EL (cell line): ENCODE measurements at places on chromosomes 12 and 14.

GRCh38 chr12:93663006-93663728 is 14.0 kb upstream of the CRADD start:
- no peak for DNase-seq

DNA sequence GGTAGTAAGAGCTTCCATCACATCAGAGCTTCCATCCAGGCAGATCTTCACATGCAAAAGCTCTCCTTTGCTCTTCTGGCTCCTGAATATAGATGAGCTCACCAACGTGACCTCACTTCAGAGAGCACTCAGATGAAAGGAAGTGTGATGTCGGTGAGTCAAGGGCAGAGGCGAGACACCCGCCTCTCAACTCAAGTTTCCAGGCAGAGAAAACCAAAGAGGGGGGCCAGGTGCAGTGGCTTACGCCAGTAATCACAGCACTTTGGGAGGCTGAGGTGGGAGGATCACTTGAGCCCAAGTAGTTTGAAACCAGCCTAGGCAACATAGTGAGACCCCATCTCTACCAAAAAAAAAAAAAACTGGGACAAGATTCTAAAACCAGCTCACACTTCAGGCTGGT is 126.9 kb downstream of the DUSP6 start:
- peak; percentile 69 for DNase-seq

GRCh38 chr12:6364044-6364374 is 11.4 kb downstream of the SCNN1A start:
- DNase-seq: no peak

GRCh38 chr14:68546839-68547238 is 246.0 kb downstream of the ZFP36L1 start:
- peak; percentile 86 for DNase-seq

- DNase-seq: peak; percentile 2
Measured at GRCh38 chr14:35927727-35928126, 101.6 kb downstream of the BRMS1L start.

DNA sequence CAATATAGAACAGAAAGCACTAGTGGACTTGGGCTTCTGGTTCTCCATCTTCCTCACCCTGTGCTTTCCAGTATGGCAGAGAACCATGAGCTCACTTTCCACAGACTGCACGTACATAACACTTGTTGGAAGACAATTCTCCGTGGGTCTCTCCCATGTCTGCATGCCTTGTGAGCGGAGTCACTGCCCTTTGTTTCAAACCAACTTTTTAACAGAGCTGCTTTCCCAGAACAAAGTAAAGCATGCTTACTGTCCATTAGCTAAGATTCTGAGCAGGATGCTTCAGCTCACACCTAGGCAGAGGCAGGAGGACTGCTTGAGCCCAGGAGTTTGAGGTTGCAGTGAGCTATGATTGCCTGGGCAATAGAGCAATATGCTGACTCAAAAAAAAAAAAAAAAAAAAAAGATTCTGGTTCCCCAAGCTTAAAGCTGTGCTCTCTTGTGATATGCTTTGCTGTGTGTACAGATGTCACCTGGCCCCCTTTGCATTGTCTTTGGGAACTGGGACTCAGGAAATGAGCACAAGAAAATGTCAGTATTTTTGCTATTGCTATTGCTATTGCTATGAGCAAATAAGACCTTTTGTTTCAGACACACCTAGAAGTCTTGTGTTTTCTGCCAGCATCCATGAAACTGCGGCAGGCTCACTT is 54.6 kb upstream of the PTGR2 start:
- DNase-seq: peak; percentile 28
